DMS 273 treated with DMSO at 0.1 percent for 48 hours (cell line): ENCODE measurements at places on chromosomes 7 and 10.

- DNase-seq, result peak; percentile 78
These were observed 13.4 kb downstream of the NOD1 start for GRCh38 chr7:30465046-30465810.

GRCh38 chr7:74599244-74599643, 58.3 kb upstream of the GTF2I start:
- no peak for DNase-seq

GRCh38 chr7:66740302-66740979, at the start of gene RABGEF1:
RABGEF1 (plus strand) TSS chr7:66740733; CDS start chr7:66771900, 31,167 bp downstream.
- peak; percentile 81 for DNase-seq

GRCh38 chr10:114373631-114374030, 30.7 kb downstream of the AFAP1L2 start:
- no peak for DNase-seq

DNA sequence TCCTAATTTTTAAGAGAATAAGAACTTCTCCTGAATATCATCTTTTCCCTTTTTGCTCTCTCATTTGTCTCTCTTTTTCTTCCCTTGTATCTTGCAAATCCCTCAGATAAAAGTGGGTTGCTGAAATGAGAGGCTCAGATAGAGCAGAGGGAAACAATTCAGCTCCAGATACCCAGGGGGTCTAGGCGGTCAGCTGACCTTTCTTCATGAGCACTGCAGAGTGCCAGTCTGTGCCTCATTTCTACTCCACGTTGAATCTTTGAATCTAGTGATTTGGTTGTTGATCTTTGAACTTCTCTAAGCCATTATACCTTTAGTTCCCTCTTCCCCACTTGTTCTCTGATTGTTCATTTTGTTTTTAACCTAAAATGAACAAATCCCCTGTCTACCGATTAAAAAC, 572.6 kb downstream of the PTPRN2 start:
- DNase-seq, result no peak

DNA sequence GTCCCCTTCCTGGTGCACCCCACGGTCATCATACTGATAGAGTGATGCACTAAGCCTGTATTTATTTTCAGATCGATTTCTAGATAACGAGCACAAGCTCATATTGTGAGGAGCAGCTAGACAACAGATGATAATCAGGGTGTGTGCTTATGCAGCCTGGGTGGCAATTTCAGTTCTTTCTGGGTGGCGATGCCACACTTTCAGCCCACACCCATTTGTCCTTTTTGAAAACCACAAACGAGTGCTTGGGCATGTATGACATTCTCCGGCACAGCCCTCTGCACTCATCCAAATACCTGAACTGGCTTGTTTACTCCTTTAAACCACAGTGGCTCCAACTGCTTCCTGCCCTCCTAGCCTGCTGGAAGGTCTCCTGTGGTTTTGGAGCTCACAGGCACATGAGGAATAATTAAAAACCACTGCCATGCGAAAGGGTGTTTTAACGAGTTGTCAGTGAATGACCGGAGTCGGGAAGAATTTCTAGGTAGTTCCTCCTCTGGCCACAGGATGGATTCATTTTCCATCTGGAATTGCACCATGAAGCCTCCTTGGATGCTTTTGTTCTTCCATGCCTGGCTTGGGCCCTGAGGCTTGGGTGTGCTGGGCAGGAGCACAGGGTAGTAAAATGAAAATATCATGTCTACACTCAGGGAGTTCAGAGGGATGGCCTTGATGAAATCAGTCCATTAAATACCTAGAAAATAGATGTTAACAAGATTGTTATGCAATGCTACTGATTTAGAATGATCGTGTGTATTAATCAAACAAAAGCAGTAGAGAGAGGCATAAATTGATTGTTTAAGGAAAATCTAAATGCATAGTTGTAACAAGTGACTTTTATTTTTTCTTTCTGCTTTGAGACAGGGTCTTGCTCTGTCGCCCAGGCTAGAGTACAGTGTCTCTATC, 52.4 kb upstream of the ITGB1 start:
- peak; percentile 14 for DNase-seq

DNA sequence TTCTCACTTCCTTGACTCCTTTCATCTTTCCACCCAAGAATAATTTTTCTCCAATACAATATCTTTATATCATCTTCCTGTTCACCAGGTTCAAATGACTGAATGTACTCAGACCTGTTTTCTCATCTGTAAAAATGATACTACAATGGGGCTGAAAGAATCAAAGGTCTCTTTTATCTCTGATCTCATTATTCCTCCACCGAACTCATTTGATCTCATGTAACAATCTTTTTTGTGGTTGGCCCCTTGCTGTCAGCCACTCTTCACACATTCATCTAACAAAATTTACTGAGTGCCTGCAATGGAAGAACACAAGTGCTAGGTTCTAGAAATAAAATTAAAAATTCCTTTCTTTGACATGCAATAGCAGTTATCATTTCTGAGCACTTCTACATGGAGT, 65.0 kb downstream of the GRM8 start:
- DNase-seq, result no peak

DNA sequence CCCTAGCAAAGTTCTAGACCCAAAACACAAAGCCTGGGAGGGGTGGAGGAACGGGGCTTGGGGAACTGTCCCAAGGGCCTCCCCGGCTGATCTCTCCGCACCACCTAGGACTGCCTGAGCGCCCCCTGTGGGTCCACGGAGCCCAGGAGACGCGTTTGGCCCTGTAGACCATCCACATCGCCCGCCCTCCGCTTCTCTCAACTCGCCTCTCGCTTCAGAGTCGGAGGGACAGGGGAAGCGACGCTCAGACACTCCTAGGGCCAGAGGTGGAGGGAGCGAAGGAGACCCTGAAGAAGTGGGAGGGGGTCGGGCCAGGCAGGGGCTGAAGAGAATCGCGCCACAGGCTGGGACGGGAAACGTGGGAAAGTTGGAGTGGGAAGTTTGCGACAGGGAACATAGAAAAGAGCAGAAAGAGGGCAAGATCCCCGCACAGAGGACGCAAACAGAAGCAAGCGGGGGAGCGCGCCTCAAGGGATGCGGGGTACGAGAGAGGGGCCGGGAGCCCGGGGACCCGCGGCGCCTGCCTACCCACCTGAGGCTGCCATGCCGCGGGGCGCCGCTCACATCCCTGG, 378 bp downstream of the PIK3AP1 start:
- DNase-seq, result no peak

- DNase-seq, result no peak
These were observed 67.6 kb upstream of the ZNF800 start for GRCh38 chr7:127460077-127460476.

DNA sequence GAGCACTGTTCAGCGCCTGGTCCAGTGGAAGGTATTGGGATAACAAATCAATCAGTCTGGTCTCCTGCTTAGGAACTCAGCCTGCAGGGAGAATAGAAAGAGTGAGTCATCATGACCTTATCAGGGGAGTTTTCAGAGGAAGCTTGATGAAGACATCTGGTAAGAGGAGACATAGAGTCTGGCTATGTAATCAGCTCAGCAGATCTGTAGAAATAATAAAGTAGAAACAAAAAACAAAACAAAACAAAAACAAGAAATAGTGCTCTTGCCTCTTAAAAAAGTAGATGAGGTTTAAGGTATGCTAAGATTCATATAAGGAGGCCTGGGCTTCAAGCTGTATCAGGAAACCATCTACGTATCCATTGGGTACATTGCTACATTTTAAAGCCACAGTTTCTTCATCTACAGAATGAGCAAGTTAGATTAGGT, 14.4 kb downstream of the TAS2R41 start:
- no peak for DNase-seq

DNA sequence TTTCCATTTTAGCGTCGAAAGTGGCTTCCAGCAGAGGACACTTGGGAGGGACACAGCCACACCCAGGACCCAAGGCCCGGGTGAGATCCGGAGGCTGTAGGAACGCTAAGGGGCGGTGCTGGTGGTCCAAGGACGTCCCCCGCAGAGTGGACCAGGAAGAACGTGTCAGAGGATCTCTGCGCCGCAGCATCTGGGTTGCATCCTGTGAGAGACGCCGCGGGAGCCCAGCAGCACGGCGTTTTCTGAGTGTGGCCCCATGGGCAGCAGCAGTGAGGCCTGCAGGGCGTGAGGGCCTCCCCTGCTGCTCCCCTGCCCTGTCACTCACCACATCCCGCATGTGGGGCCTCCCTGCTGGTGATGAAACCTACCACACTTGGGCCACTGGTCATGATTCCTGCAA, 40.5 kb upstream of the BNIP3 start:
- DNase-seq, result no peak

- no peak for DNase-seq
These were observed at the start of gene SORCS3 for GRCh38 chr10:104641187-104641936. SORCS3 (plus strand) TSS chr10:104641290.

DNA sequence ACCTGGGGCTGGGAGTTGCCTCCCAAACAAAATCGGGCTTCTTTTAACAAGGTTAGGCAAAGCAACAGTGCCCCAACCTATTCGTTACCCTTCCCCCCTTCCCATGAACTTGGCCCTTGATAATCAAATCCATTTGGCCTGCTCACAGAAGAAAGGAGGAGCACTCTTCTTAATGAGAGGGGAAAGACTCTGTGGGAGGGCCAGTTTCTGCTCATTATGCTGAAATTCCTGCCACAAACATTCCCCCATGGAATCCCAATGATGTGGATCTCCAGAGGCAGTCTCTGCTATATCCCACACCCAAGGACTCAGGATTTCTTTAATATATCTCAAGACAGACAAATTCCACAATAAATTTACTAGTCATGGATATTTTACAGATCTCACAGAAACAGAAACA, 43.0 kb downstream of the LSM5 start:
- no peak for DNase-seq
